ENCODE measurements at places on chromosomes 16 and 17.

DNA sequence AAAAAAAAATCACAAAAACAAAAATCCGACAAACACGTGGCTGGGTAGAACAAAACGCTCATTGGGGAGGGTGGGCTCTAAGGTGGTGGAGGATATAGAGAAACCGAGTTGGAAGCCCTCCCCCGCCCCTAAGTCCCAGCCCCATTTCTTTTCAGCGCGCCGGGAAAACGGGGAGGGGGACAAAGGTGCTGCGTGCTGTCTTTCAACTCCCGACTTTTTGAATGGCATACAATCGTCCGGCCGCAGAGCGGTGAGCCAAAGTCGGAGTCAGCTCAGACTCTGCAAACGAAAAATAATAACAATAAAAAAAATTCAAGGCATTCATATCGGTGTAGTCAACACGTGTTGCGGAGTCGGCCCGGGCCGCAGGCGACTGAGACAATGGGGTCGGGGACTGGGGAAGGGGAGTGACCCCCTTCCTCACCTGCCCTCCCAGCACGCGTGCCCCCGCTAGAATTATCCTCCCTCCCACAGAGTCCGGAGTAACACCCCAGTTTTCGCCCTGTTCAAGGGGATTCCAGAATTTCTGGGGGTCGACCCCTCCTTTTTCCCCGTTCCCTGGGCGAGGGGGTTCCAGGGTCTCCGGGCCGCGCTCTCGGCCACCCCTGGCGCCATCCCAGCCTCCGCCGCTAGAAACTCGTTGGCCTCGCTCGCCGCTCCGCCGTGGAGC is 1.7 kb upstream of the IGF2BP1 start:
- no peak for DNase-seq

- no peak for DNase-seq
These were observed 36.3 kb downstream of the GDE1 start for GRCh38 chr16:19485611-19486010.

DNA sequence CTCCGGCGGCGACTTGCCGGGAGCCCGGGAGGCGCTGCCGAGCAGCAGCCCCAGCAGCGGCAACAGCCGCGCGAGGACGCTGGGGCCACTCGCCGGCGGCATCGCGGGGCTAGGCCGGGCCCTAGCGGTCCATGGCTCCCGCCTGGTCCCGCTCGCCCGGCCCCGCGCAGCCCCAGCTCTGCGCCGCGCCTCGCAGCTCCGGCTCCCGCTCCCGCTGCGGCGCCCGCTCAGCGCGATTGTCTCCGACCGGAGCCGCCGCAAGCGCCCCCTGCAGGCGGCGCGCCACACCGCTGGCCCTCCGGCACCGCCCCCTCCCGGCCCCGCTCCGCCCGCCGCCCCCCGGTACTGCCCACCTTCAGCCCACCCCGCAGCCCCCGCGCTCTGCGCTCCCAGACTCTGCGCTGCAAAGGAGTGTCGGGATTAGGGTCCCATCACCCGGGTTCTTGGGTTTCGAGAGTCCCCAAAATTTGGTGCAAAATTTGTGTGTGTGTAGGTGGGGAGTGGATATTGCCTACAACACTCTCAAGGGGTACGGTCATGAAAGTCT is at the start of gene FAM171A2:
TSS of gene FAM171A2 (minus strand) at position 241 of the 547 bp plus-strand sequence. CDS start at position 102, 139 bp downstream.
- DNase-seq: peak; percentile 54

- DNase-seq: no peak
These were observed 358.1 kb downstream of the ZFHX3 start for GRCh38 chr16:72689851-72690250.

DNA sequence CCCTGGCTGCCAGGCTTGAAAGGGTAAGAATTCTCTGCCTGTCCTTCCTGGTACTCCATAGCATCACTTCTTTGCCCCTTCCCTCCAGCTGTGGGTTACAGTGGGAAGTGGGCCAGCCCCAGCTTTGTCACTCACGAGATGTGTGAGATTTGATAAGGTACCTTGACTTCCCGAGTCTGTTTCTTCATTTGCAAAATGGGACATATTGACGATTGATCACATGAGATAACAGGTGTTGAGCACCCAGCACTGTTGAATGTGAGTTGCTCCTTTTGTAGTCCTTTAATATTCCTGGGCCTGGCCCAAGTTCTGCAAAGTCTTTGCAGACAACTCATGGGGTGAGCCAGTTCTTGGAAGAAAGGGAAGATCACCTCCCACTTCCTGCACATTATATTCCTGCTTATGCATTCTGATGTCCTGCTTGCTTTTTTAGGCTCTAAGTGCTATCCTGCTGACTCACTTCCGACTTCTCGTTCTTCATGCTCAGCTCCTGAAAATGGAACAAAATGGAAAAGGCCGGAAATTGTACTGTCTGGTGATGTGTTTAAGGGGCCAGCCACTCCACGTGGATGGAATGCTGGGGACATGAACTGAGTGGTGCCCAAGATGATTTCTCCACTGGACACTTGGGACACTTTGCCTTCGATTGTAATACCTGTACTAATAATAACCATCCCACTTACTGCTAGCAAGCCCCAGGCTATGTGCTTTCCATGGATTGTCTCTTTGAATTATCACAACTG is 8.3 kb upstream of the NLK start:
- DNase-seq: no peak

DNA sequence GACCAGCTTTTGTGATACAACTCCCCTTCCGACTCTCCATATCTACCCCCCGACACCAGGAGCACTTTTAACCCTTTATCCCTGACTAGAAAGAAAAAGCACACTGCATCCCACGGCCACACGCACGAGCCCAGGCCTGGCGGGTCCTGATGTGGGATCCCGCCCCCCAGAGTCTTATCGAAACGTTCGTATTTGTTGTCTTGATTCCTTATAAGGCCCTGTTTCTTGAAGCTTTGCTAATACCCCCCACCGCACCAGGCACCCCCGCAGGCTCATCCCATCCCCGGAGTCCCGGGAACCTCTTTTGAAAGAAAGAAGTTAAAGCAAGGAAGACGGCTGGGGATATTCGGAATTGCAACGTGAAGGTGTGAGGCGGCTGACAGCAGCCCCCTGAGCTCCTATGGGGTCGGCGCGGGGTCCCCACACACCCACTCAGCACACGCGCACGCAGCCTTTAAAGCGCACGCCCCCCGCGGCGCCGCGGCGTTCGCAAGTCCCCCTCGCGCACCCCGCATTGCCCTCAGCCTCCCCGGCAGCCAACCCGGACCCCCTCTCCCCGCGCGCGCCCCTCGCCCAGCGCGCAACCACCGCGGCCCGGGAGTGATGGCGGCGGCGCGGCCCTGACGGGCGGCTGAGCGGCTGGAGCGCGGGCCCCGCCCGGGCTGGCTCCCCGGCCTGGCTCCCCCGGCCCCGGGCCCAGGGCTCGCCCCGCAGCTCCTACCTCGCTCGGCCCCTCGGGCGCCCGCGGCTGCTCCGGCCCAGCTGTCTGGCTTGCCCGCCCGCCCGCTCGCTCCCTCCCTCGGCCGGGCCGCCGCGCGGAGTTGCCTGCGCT is 448 bp downstream of the STAT5B start:
- DNase-seq: no peak

DNA sequence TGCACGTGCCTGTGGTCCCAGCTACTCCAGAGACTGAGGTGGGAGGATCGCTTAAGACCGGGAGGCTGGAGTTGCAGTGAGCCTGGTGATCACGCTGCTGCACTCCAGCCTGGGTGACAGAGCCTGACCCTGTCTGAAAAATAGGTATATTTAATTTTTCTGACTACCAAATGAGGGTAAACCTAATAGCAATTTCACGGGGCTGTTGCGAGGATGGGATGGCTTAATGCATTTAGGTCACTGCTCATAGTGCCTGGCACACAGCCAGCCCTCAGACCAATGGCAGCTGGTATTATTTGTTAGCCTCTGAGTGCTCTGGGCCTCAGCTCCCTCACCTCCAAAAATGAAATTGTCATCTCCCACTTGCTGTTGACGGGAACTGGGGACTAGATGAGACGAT is 5.9 kb upstream of the CDIP1 start:
- DNase-seq: no peak
